ENCODE measurements at places on chromosomes 6 and 20.

- DNase-seq, result no peak
These were observed 12.4 kb downstream of the WFDC3 start for GRCh38 chr20:45779011-45779915.

DNA sequence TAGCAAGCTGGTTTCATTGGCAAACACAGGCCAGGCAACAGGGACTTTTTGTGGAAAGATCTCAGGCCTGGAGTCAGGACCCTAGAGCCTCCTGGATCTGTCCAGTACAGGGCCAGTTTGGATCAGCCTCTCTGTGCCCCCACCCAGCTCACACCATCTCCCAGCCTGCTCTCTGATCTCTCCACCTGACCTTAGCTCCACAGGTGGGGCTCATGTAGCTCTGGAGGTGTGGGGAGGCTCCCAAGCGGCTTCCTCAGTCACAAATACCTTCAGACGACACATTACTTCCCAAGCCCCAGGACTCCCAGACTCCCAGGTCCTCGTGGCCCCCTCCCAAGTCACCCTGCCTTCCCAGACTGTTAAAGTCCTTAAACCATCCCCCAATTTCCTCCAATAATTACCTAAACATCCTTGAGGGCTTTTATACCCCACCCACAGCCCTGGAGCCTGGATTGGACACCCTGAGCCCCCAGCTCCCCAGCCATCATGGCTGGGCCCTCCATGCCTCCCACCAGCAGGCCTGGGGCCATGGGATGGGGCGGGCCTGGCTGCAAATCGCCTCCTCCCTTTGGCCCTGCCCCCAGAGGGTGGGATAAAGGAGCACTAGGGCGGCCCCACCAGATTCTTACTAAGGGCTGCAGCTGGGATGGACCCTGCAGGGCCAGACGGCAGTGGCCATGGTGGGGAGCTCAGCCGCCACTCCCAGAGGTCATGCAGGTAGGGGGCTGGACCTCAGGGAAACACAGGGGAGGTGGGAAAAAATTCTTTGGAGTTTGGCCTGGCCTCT, 15.9 kb upstream of the FANCE start:
- DNase-seq, result no peak

DNA sequence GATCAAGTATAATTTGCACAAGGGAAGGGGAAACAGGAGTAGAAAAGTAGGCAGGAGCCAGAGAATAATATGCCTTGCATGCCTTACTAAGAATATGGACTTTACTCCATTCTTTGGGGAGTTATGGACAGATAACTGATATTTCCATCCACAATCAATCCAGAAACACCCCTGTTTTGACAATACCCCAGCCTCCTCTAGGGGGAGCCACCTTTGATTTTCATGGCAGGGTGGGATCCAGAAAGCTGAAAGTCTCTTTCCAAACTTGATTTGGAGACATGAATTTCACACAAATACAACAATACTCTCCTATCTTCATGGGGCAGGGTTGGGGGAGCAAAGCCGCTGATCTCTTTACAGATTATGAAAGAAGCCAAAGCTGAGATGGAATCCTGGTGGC, 404.1 kb downstream of the FOXA2 start:
- DNase-seq, result no peak

GRCh38 chr6:7543789-7544424, 2.4 kb downstream of the DSP start:
- no peak for DNase-seq

DNA sequence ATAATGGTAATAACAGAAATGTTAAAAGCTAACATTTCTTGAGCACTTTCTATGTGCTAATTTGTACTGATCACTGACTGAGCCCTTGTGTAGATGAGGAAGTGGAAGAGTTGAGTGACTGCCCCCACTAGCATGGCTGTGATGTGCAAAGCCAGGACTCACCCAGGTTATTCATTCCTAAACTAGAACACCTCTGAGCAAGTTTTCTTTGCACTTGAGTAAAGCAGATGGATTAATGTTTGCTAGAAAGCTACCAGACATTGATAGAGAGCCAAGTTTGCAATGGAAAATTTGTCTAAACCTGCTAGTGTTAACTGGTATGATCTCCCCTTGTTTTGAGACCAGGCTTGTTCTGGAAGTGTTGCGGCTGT, 467.4 kb upstream of the PLCB4 start:
- no peak for DNase-seq

- no peak for DNase-seq
These were observed 434.0 kb downstream of the PREX1 start for GRCh38 chr20:48393737-48394314.

DNA sequence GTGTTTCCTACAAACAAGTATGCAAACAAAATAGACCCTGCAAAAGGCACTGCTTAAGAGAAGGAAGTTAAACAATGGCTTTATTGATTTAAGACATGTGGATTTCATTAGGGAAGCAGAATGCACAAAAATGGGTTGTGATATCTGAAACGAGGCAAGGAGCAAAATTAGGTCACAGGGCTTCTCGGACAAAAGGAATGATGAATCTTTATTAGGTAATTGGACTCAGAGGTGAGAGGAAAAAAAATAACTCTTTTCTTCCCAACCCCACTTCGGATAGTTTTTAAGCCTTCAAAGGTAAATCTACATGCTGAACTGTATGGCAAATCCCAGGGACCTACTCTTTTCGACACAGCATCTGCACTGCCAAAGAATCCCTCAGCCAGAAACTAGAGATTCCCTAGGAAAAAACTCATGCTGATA, 183.0 kb upstream of the TAB2 start:
- no peak for DNase-seq
